ENCODE measurements at places on chromosomes 7 and 10.

DNA sequence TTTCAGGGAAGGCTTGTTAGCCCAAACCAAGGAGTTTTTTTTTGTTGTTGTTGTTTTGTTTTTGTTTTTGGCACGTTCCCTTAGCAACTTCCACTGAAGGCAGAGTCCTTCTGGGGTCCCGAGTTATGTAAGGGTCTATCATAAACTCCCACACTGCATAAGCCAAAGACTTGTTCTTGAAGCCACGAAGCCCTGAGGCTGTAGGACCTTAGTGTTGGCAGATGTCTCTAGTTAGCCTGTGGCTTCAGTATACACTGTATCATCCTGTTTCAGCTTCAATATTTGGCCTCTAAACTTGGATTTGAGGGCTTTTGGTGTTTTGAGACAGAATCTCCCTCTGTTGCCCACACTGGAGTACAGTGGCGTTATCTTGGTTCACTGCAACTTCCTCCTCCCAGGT lies 13.6 kb downstream of the KPNA7 start:
- ATAC-seq = no peak

- no peak for ATAC-seq
Observed at GRCh38 chr10:69648461-69648860, 18.4 kb downstream of the FAM241B start.

GRCh38 chr7:150942591-150943452 lies 35.3 kb downstream of the KCNH2 start:
- no peak for ATAC-seq

- no peak for ATAC-seq
Observed at GRCh38 chr7:13333371-13333770, 645.9 kb downstream of the ARL4A start.

GRCh38 chr10:34655286-34656170 lies 159.6 kb downstream of the PARD3 start:
- ATAC-seq = no peak

- peak; percentile 20 for ATAC-seq
Observed at GRCh38 chr10:55627501-55628051, 733.5 kb downstream of the ZWINT start.

- no peak for ATAC-seq
Observed at GRCh38 chr10:46296641-46297141, 9.9 kb downstream of the ANTXRL start.

DNA sequence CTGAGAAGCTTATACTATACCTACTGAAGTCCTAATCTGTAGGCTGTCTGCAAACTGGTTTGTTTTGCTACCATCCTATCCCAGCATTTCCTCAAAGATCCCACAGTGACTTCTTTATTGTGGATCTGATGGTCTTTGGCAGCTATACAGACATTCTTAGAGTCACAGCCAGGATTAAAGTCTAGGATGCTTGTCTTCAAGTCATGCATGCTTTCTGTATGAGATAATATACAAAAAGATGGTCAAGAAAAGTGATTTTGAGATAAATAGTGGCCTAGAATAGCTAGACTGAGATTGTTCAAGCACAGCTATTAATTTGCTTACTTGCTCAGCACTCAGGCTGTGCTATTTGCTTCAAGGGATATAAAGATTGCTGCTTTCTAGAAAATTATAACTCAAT lies 454.4 kb downstream of the AUTS2 start:
- no peak for ATAC-seq

DNA sequence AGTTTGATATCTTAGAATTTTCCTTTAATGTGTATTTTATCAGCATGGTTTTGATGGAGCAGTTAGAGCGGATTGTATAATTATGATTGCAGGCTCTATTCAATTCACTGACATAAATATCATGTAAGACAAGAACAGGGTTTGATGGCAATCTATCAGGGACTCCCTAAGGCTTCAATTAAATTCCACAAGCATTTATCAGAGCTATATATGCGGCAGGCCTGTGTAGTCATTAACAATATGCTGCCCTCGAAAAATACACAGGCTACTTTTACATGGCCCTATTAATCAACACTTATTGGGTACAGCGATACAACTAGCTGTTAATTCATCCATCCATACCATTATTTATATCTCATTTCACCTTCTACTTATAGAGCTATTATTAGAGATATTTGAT lies 358.1 kb upstream of the TPK1 start:
- no peak for ATAC-seq

GRCh38 chr10:16545116-16545736 lies 23.5 kb upstream of the C1QL3 start:
- ATAC-seq = no peak

GRCh38 chr7:40346554-40346953 lies 211.7 kb downstream of the SUGCT start:
- ATAC-seq = no peak

- ATAC-seq = no peak
Observed at GRCh38 chr7:155507576-155507975, 38.8 kb downstream of the CNPY1 start.

DNA sequence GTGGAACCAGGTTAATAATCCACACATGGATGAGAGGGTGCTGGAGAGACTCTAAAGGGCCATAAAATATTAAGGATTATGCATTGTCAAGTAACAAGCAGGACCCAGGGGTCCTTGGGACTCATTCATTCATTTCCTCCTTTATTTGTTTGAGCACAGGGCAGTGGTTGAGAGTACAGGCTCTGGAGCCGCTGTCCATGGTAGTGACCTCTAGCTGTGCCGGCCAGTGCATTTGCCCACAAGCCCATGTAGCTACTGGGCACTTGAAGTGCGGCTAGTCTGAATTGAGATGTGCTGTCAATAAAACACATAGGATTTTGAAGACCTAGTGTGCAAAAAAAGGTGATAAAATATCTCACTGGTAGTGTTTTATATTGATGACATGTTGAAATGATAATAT lies 137.6 kb downstream of the C10orf105 start:
- ATAC-seq = no peak

DNA sequence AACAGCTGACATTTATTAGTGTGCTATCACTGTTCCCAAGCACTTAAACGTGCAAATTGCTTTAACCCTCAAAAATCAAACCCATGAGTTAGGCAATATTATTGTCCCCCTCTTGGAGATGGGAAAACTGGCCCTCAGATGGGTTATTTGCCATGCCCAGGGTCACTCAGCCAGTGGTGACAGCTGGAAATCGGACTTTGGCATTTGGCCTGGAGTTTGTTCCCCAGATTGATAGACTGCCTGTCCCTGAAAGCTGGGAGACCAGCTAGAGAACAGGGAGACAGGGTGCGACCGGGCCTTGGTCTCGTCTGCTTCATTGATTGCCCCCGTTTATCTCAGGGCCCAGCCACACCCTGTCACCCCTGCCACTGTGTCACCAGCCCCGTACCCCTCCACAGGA lies 366.3 kb upstream of the GALNT17 start:
- ATAC-seq = no peak

DNA sequence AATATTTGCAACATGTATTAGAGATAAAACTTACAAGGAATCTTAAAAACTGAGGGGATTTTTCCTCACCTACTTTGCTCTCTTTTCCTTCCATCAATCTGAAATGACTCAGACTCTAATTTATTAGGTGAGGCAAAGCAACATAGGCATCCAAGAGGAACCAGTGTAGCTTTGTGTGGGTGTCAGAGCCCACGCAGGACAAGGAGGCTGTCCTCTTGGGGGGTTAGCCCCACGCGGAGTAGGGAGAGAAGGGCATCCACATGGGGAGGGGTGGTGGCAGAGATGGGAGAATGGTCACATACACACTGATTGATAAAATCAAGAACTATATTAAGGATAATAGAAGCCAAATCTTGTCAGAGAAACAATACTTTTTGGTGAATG lies 33.8 kb upstream of the ARMS2 start:
- ATAC-seq = no peak

DNA sequence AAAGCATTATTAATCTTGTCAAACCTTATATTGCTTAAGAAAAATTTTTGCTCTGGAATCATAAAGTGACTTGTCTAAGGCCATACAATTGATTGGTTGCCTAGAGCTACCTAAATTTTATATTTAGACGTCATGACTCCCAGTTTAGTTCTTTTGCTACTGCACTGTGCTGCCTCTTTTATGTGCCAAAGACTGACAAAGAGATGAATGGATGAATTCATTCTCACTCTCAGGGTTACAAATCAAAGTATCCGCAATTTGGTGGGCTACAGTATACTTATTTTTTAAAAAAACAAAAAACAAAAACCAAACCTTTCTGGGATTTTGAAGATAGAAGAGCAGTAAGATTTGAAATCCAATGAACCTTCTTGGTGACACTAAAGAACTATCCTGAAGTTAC lies 27.7 kb upstream of the TMEM229A start:
- ATAC-seq = no peak

GRCh38 chr7:138512092-138512858 lies 52.2 kb downstream of the TRIM24 start:
- ATAC-seq = no peak

GRCh38 chr10:11975795-11976194 lies 66.8 kb downstream of the UPF2 start:
- no peak for ATAC-seq

DNA sequence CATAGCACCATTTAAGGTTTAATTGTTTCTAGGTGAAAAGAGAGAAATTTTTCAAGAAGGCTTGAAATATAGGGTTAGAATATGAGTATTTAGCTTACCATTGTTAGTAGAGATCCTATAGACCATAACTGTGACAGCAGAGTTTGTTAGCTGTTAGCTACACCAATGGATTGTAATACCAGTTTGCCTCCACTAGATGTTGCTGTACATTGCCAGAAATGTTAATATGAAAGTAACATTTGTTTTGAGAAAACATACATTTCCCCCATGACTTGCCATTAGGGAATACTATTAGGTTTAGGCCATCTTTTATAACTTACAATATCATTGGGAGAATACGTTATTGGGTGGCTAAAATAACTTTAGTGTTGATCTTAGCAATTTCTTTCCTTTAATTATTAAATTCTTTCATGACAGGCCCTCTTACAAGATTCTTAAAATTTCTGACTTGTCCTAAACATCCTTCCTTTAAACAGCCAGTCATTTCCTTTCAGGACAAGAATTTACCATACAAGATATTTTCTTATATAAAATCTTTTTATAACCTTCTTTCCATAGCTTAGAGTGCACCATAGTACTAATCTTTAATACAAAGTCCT lies 39.5 kb downstream of the ZNF117 start:
- no peak for ATAC-seq

DNA sequence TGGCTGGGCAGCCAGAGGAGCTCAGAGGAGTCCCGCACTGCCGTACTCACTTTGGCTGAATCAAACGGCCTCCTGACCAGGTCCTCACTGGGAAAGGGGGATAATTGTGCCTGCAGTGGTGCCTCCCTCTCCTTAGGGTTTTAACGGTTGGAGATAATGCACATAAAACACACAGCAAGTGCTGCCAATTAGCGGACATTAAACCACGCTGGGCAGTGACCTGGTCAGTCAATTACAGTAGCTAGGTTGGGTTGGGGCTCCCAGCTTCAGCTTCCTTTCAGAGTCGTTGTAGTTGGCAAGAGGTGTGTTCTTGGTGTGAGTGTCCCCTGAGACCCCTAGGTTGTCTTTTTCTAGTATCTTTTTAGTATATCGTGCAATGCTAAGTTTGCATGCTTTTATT lies 146.6 kb downstream of the C10orf105 start:
- no peak for ATAC-seq

- ATAC-seq = no peak
Observed at GRCh38 chr10:43712821-43713584, 64.3 kb upstream of the ZNF32 start.

DNA sequence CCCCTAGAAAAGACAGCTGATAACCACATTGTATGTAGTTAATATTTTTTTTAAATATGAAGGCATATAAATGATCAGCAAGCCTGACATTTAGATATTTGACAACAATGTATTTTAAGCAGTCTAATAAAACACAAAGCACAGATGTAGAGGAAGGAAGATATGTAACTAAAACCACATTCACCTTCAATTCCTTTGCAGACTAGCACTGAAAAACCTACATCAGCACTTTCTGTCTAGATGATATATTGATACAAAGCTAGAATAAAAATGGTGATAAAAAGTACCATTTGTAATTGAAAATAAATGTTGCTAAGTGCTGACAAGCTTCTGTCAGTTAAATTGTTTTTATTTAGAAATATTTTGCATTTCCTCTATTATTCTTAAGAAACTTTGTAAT lies 153.6 kb downstream of the IMMP2L start:
- ATAC-seq = no peak

GRCh38 chr7:108282427-108282996 lies 152.4 kb upstream of the LAMB4 start:
- no peak for ATAC-seq

All from gastroesophageal sphincter (tissue), 4 donors.